ENCODE measurements at places on chromosomes 16 and 17.

GRCh38 chr17:73234736-73235135 is 26.9 kb downstream of the CPSF4L start:
- DNase-seq: no peak

- no peak for DNase-seq
These were observed 8.0 kb upstream of the UNK start for GRCh38 chr17:75776386-75777295.

- DNase-seq: peak; percentile 67
These were observed at the start of gene MAZ for GRCh38 chr16:29806099-29806579. MAZ (plus strand) TSS chr16:29806529; CDS start chr16:29806702, 173 bp downstream.

- DNase-seq: no peak
These were observed 681.4 kb upstream of the KIF2B start for GRCh38 chr17:53141280-53141679.

DNA sequence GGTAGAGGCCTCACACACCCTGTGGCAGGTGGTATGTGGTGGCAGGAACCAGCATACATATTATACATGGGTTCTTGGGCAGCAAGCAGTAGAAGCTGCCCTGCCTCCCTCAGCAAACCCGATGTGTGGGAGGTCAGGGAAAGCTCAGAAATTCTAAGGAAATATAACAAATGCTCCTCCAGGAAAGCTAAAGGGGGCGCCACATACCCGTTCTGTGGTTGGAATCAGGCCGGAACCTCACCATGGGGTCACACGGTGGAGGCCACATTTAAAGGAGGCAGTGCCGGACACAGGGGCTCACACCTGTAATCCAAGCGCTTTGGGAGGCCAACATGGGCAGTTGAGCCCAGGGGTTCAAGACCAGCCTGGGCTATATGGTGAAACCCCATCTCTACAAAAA is 12.4 kb upstream of the KATNB1 start:
- no peak for DNase-seq

DNA sequence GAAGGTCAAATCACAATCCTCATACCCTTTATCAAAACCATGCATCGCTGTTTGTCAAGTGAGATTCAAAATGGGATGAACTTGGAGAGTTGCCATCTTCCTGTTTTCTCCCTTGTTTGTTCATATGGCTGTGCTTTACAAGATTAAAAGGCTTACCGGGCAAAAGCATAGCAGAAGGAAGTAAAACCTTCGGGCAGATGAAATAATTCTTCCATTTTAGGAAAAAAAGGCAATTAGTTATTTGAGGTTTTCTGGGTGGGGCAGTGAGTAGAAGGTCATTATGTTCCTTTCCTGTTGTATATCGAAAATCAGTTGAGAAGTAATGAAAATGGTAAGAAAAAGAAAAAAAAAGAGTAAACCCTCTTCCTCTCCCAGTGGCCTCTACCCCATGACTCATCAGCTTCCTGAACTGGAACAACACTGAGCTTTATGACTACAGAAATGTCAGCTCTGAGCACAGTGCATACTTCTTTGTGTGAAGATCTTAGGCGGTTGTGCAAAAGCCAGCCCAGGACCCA is 369.2 kb downstream of the CDH13 start:
- no peak for DNase-seq

DNA sequence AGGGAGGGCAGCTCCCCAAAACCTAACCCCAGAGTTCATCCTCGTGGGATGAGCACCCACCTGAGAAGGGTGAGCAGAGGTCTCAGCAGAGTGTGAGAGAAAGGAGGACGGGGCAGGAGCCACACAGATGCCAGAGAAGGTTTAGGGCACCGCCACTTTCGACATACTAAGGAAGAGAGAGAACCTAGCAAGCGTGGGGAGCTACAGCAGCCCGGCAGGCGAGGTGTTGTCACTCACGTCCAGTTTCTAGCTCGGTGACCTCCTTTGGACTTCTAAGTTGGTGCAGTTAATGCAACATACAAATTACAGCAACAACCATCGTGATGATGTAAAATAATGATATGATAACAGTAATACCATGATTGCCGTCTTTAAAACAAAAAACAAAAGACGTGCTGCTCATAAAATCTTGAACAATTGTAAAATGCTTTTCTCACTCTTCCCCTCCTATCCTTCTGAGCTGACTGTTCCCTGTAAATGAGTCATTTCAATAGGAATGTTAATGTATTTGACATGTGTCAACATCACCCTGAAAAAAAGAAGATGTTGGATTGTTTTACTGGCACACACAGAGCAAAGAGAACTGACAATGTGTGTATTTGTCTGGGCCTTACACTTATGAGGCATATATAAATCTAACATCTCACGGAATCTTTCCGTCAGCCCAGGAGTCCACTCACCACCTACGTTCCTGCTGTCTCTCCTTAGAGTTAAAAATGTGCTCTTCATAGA is 158.2 kb upstream of the MAF start:
- no peak for DNase-seq

DNA sequence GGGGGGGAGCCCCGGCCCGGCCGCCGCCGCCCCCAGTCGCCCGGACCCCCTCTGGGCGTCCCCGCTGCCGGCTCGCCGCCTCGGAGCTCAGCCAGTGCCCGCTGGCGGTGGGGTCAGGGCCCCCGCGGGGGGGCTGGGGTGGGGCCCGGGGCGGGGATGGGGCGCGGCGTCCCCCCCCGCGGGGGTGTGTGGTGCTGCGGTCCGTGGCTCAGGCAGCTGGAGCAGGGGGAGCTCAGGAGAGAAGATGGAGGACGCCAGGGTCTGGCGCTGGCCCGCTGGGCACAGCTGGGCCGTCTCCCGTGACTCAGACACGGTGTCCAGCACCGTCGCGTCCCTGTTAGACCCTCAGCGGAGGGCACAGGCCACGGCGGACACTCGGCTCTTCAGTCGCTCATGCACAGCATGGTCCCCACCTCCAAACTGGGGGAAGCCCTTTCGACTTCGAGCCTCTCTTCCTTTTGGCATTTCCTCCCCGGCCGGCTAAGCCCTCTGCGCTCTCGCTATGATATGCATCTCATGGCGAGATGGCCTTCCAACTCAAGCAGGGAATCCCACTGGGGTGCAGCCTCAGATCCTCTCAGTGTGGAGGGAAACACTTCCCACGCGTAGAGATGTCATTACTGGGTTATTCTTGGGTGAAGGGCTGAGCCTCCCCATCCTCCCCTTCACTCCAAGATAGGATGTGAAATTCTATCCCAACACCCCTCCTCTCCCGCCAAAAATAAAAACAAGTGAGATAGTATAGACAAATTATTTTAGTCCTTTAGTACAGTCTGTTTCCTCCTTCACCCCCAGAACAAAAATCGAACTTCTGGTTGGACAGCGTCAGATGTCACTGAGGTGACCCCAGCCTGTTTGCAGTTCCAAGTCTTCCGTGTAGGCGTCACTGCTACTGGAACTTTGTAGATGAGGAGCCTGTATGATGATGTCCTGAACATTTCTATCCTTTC is 522 bp upstream of the VEZF1 start:
- peak; percentile 49 for DNase-seq

DNA sequence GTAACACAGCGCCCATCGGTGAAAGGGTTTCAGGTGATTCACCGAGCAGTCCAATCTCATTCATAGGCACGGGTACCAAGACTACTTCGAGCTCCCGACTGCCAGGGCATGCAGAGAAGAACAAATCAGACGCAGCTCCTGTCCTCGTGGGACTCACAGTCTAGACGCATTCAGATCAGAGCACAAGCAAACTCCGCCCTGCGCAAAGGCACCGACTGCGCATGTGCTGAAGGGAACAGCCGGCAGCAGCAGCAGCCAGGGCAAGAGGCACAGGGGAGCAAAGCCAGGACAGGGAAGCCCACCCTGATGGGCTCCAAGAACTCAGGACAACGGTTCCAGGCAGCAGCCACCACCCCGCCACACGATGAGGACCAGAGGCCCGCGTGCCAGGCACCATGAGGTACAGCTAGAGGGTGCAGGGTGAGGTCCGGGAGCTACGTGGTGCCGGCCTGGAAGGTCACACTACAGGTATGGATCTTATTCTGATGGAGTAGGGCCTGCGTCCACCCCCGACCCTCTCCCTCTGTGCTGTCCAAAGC is 315.7 kb downstream of the FOXL1 start:
- no peak for DNase-seq

DNA sequence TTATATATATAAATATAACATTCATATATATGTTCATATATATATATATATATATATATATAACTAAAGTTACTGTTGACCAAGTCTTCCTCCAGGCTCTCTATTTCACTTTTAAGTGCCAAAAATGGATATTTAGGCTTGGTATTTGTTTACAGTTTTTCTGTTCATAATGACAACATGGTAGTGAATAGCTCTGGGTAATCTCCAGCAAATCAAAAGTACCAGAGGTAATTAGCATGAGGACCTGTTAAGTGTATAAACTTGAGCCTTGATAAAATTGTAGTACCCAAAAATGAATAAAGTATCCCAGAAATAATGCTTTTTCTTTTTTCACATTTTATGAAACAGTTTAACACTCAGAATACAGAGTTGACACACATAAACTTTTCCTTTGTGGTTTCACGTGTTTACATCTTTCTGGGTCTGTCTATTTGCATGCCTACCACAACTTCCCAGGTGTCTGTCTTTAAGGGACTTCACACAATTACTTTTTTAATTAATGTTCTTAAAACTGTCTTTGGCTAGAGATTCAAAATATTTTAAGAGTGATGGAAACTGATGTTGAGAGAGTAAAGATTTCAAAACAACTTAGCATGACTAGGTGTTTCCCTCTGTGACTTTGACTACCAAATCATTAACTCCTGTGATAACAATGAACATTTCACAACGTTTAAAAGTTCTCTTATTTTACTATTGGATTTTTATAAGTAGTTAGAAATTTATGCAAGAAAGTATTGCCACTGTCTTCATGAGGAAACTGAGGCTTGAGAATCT is 47.9 kb downstream of the RABEP1 start:
- DNase-seq: no peak

DNA sequence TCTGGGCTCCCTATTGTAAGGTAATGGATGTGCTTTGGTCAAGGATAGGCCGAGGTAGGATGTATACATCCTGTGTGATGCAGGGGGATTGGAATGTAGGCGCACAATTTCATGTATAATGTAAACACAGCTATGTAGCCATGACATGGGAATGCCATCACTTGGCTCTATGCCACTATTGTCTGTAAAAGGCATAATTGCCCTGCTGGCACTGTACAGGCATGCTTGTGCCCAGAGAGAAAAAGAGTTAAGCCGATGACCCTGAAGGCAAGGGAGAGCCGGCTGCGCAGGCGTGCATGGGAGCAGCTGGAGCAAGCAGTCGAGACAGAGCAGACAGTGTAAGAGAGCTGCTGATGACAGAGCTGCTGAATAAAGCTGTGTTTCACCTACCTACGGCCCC is 212.5 kb upstream of the CPHXL start:
- DNase-seq: no peak

- no peak for DNase-seq
These were observed 1.1 kb downstream of the CREBBP start for GRCh38 chr16:3879258-3879886.

DNA sequence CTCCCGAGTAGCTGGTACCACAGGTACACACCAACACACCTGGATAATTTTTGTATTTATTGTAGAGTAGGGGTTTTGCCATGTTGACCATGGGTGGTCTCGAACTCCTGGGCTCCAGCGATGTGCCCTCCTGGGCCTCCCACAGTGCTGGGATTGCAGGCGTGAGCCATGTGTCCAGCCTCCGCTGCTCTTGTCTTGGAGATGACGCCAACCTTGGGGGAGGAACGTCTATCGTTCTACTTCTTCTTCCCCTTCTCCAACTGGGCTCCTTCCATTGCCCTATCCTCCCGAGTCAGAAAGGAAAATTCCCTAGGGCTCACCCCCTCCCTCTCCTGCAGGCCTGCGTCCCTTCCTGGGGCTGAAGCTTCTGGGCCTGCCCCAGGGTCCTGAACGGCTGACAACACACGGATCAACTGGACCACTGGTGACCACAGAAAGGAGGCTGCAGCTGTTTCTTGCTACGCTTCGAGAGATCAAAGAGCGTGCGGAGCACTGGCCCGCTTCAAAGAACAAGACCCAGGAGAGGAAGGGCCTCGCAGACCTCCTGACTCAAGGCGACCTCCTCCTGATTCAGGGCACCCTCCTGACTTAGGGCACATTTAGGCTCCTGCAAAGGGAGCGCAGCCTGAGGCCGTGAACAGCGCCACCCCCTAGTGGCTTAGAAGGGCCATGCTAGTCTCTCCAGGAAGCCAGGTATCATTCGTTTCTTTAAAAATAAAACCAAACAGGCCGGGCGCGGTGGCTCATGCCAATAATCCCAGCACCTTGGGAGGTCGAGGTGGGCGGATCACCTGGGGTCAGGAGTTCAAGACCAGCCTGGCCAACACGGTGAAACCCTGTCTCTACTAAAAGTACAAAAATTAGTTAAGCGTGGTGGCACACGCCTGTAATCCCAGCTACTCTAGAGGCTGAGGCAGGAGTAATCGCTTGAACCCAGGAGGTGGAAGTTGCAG is 48.5 kb upstream of the HELZ start:
- DNase-seq: peak; percentile 21

DNA sequence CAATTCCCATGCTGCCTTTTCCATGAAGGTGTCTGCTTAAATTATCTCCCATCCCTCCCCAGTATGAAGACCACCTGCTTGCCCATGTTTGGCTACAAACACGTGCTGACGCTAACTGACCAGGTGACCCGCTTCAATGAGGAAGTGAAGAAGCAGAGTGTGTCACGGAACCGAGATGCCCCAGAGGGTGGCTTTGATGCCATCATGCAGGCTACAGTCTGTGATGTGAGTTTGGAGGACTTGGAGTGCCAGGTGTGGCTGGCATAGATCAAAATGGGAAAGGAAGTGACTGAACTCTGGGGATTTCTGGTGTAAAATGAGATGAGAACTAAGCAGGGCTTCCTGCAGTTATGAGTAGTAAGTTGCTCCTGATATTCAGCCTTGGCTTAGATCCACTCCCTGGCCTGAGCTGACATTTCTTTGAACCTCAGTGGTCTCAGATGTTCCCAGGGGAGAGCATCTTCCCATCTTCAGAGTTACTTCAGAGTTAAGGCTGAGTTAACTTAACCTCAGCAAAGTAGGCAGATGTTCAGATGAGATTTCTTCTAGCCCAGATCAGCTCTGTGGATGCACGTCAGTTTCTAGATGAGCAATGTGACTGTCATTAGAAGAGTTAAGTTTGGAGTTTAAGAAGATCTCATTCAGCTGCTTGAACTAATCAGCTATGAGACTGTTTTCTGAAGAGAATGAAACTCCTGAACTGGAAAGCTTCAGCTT is 32.7 kb downstream of the ITGB3 start:
- DNase-seq: no peak

- no peak for DNase-seq
These were observed 19.6 kb upstream of the CEP20 start for GRCh38 chr16:15907863-15908478.

- DNase-seq: no peak
These were observed 4.0 kb downstream of the BAIAP3 start for GRCh38 chr16:1337486-1337885.
